Stimulated activated naive CD8-positive, alpha-beta T cell treated with anti-CD3 and anti-CD28 coated beads, Interleukin-15, Interleukin-2, amounts not matched to agents 100 U/mL and 50 U/mL, for 24 hours (primary cell): ENCODE measurements at places on chromosomes 13 and 19.

DNA sequence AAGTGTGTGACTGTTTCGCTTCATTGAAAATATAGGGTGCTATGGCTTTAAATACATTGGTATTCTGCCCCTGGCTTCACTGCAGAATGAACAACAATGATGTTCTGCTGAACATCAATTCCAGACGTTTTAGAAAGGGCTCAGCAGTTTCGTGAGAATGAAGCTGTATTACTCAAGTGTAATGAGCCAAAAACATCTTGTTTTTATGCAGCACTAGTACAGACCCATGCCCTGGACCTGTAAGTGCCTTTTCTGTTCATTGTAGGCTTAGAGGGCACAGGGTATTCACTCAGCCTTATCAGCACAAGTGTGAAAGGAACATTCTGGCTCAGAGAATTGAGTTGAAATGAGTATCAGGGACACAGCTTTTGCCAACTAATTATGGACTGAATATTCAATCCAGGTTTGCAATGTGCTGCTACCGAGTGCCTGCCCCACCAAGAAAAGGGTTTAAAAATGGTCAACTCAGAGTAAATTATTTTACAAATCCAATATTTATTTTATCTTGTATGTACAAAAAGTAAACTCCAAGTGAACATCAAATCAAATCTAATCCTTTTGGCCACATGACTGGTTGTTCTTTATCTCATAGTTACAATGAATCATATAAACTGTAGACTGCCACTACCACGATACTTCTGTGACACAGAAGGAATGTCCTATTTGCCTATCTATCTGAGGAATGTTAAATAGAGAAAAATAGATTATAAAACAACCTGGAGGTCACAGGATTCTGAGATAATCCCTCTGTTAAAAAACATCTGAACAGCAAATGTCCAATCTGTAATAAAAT, 362.8 kb downstream of the NALCN start:
- DNase-seq, result no peak

GRCh38 chr19:13165162-13165997, 15.2 kb downstream of the IER2 start:
- no peak for DNase-seq

DNA sequence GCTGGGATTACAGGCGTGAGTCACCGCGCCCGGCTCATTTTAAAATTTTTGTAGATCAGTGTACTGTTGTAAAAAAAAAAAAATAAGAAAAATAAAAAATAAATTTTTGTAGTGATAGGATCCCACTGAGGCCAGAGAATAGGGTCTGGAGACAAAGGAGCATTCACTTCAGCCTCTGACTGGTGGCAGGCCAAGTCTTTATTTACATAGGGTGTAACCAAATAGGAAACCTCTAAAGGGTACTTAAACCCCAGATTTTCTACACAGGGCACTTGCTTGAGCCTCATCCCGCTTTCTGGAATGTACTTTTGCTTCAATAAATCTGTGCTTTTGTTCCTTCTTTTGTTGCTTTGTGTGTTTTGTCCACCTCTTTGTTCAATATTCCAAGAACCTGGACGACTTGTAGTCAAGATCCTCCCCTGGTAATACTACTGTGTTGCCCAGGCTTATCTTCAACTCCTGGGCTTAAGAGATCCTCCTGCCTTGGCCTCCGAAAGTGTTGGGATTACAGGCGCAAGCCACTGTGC, 2.1 kb upstream of the PDCD2L start:
- DNase-seq, result no peak

DNA sequence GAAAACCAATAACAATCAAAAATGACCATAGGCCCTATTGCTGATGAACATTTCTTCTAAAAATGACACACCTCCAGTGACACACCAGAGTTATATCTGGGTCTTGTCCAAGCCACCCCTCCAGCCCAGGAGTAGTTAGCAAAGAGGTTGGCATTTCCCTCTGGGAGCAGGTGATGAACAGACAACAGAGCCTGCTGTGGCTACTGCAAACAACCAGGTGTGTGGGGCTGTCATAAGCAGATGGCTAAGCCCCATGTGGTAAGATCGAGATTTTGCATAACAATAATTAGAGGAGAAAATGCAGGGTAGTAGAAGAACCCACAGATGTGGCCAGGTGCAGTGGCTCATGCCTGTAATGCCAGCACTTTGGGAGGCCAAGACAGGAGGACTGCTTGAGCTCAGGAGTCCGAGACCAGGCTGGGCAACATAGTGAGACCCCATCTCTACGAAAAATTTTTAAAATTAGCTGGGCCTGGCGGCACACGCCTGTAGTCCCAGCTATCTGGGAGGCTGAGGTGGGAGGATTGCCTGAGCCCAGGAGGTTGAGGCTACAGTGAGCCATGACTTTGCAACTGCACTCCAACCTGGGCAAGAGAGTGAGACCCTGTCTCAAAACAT, 5.0 kb downstream of the XRCC1 start:
- no peak for DNase-seq

- DNase-seq, result no peak
These were observed 5.3 kb upstream of the PROZ start for GRCh38 chr13:113152984-113153809.

DNA sequence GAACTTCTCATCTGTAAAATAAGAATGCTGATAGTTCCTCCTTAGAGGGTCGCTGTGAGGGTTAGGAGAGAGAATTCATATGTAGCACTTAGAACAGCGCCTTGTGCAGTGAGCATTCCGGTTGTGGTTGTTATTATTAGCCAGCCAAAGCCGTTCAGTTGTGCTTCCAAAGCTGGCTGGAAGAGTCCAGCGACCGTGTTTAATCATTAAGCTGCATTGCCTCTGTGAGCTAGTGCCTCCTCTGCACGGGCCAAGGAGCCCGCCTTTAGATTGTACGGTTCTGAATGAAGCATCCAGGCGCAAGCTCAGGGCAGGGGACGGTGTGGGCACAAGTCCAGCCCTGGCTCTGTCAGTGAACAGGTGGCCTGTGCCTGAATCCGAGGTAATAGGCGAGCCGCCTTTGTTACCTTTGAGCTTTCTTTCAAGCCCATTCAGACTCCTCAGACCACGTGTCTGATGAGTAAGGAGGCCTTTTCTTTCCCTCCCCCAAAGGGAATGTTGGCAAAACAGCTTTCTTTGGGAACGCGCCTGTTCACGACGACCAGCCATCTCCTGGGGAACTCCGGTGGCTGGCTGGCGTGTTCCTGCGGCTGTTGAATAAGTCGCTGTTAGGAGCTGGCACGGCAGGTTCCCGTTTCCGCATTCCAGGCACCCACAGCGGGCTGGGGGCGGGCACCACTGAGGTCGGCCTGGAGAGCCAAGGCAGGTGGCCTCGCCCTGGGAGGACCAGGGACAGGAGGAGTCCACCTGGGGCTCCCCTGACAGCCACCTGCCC, 25.1 kb downstream of the SIPA1L3 start:
- DNase-seq, result peak; percentile 22

DNA sequence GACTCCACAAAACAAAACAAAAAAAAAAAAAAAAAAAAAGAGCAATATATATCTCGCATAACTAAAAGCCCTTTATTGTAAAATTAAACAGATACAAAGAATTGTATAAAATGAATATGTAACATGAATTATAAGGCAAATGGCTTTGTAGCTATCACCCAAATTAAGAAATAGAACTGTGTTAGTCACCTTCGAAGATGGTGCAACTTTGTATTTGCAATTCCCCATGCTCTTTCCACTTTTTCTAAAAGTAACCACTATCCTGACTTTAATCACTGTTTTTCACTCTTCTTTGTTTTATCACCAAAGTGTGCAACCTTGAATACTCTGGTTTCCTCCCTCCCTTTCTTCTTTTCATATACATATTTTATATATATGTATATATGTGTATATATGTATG, 57.1 kb upstream of the HTR2A start:
- DNase-seq, result no peak

DNA sequence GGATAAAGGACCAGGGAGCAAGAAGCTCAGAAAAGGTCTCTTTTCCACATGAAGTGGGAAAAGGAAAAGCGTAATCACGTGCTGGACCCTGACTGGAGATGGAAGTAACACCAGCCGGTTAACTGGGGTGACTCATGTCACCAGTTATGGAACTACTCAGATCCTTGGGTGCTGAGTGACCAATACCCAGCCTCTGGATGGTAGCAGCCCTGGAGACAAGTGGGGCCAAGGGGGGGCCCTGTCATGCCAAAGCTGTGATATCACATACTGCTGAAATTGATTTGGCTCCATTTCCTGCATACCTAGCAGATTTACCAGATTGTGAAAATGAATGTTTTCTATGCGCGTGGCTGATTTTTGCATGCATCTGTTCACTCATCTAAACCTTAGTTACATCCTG, 158.9 kb downstream of the ZIC5 start:
- DNase-seq, result no peak

DNA sequence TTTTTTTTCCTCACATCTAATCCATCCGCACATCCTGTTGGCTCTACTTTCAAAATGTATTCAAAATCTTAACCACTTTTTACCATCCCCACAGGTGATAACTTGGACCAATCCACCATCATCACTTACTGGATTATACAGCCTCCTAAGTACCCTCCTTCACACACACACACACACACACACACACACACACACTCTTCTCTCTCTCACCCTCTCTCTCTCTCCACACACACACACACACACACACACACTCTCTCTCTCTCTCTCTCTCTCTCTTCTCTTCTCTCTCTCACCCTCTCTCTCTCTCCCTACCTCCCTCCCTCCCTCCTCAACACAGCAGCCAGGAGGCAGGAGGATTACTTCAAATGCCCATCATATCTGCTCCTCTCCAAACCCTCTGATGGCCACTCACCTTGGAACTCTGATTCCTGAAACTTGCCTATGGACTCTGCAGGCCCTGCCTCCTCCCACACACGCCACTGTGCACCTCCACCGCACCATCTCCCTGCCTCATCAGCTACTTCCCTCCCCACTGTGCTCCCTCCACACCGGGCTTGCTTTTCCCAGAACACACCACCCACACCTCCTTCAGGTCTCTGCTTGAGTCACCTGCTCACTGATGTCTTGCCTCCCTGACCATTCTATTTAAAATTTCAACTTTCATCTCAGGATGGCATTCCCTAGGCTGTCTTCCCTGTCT, 39.7 kb downstream of the RCBTB2 start:
- DNase-seq, result peak; percentile 31

DNA sequence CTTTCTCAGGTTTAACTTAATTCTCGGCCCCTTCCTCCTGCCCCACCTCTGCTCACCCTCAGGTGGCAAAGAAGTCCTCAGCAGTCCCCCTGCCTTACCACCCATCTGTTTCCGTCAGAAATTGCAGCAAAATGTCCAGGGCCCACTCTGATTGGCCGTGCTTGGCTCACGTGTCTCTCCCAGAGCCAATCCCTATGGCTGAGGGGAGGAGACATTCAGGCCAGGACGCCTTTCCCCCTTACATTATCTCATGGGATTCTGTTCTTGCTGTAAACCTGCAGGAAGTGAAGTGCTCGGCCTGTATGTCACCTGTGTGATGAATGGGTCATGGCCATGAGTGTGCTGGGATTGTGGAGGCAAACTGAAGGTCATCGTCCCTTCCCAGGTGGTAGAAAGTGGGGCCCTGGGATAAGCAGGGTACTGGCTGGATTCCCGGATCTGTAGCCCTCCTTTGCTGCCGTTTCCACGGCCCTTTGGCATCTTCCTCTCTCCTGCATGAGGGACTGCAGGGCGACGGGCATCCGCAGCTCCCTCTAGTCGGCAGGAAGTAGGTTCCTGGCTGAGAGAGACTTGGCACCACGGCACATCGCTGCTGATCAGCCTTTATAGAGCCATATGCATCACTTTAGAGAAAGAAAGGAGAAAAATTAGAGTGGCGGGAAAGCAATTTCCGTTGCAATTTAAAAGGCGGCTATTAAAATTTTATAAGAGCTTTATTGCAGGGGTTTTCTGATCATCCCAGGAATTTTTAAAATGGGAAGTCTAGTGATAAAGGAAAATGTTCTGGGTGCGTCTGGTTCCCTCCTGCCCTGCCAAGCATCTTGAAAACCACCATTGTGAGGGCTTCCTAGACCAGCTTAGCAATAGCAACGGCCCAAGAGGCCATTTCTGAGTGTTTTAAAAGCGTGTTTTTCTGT, 118.2 kb downstream of the SIPA1L3 start:
- no peak for DNase-seq

GRCh38 chr13:109288151-109288709, 498.2 kb downstream of the IRS2 start:
- DNase-seq, result no peak

GRCh38 chr19:38539751-38540150, 78.0 kb downstream of the MAP4K1 start:
- no peak for DNase-seq

DNA sequence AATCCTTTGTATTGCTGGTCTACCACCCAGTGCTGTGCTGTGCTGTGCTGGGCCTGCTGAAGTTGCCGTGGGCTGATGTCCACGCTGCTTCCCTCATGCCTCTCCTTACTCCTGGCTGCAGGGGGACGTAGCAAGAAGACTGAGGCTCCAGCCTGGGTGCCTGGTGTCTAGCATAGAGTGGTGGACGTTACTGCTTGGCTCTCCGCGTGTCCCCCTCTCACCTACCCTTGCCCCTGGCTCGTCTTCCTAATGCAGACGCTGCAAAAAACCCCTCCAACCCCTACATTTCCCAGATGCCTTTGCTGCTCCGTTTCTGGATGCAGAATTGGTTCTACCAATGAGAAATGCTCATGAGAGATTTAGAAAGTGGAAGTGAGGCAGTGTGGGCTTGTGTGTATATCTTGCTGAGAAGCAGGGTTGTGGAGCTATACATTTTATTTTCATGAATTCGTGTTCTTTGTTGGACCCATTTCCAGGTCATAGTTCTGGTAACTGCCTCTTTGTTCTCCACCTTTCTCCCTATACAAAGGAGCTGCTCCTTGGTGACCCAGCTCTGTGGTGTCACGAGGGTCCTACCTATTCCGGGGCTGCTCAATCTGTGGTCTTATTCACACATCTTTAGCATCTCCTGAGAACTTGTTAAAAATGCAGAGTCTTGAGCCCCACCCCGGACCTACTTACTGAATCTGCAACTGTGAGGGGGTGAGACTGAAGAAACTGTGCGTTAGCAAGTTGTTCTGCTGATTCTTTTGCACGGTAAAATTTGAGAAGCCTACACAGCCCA, 7.9 kb upstream of the DENND1C start:
- no peak for DNase-seq

DNA sequence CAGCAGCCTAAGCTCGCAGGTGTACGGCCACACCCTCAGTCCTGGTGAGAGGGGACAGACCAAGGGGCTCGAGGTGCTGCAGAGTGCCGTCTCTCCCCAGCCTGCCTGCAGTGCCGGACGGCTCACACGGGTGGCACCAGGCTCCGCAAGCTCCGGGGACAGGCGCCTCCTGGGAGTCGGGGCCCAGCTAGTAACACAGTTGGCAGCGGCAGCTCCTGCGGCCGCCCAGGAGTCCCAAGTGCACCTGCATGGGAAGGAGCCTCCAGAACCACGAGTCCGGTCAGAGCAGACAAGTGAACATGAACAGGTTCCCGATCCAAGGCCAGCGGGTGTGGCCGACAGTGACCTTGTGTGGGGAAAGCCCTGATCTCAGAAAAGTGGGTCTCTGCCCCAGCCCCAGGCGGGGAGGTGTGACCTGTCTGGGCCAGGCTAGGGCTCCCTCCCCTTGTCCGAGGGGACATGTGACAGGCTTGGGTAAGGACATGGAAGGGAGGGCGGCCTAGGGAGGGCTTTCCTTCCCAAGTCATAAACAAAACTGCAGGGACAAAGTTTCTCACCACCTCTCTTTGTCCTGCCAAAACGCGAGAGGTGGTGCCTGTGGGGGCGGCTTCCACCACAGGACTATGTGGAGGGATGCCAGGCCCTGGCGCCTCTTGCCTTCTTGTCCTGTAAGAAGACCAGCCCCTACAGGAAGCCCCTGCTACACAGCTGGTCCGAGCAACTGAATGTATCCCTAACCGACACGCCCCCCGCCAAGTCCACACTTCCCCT, 46.5 kb downstream of the MLLT1 start:
- no peak for DNase-seq
